ENCODE measurements at places on chromosomes 2 and 18.

- DNase-seq = no peak
These were observed 264.1 kb downstream of the EXOC6B start for GRCh38 chr2:72561621-72562318.

DNA sequence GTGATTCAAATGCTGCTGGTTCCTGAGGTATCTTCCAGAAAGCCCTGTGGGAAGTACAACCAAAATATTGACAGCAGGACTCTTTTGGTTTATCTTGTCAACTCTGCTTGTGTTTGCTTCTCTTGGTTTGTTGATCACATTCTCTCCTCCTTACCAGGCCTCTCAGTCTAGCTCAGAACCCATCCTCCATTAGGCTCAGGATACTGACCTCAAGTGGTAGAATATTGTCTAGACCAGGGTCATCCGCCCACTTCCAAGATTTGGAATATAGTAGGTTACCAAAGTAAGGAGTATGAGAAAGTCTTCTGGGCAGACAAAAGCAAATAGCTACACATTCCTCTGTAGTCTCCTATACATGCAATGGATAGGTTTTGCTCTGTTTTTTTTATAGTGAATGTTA, 56.6 kb downstream of the XIRP2 start:
- DNase-seq = no peak

GRCh38 chr18:6746386-6746960, 17.0 kb downstream of the ARHGAP28 start:
- no peak for DNase-seq

DNA sequence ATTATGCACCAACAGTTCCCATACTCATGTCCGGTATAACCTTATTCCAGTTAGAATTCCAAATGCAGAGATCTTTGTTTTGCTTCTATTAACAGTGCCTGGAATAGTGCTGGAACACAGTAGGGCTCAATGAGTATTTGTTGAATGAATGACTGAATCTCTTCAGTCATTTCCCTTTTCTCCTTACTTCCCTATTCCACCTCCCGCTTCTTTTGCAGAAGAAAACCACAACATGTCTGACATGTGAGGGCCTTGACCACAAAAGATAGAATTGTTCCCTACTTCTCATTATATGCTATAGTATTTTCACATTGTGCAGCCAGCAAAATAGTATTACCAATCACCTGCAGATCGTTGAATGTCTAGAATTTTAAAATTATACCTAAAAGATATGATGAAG, 19.5 kb upstream of the HNRNPLL start:
- DNase-seq = no peak

DNA sequence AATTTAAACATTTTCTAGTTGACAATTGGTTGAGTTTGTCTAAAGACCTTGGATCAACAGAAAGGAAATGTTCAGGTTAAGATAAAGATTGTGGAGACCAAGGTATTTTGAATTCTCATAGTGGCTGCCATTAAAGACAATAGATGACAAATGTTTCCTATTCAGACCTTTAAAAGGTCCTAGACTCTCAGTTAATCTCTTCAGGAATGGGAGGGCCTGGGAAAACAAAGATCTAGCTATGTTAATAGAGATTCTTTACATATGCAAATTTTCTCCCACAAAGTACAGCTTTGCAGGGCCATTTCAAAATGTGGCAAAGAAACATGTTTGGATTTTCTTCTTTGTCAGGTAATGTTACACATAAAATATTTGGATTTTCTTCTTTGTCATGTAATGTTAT, 403.9 kb downstream of the SPAG16 start:
- DNase-seq = no peak

- DNase-seq = no peak
These were observed 65.1 kb downstream of the EDAR start for GRCh38 chr2:108923736-108924579.

GRCh38 chr2:206031950-206032567, 53.9 kb downstream of the INO80D start:
- DNase-seq = no peak

GRCh38 chr2:12809526-12809925, 92.8 kb downstream of the TRIB2 start:
- DNase-seq = no peak

- DNase-seq = no peak
These were observed 3.6 kb upstream of the KYNU start for GRCh38 chr2:142873831-142874287.

- DNase-seq = no peak
These were observed 796.6 kb upstream of the ZEB2 start for GRCh38 chr2:145316496-145316895.

- peak; percentile 67 for DNase-seq
These were observed 419.6 kb upstream of the POU3F3 start for GRCh38 chr2:104434318-104434792.

DNA sequence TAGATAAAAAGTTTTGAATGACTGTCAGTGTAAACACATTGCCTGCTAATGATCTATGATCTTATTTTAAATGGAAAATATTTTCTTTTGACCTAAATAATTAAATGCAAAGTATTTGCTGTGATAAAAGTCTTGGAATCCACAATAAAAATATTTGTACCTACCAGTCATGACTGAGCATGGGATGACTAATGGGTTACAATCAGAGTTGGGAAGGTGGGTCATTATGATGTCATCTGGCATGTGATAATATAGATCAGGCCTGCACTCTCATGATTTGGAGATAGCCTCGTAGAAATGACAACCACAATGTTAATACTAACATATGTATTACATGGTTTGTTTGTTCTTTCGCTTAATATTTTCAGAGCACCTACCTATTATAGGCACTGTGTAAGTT, 848.8 kb upstream of the KLHL29 start:
- DNase-seq = no peak

- no peak for DNase-seq
These were observed 236.8 kb upstream of the ATP5MC3 start for GRCh38 chr2:175418224-175418835.

DNA sequence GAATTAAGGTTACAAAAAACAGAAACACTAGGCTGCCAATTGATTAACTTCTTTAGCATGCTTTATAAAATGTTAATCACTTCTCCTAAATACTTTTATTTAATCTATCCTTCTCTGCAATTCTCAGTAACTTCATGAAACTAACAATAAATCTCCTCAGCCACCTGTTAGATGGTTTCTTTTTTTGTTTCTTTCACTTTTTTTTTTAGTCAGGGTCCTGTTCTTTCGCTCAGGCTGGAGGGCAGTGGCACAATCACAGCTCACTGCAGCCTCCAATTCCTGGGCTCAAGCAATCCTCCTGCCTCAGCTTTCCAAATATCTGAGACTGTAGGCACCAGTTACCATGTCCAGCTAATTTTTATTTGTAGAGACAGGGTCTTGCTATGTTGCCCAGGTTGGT, 213.4 kb upstream of the STK17B start:
- no peak for DNase-seq

- DNase-seq = no peak
These were observed 231.5 kb downstream of the SLC8A1 start for GRCh38 chr2:40220177-40220925.

DNA sequence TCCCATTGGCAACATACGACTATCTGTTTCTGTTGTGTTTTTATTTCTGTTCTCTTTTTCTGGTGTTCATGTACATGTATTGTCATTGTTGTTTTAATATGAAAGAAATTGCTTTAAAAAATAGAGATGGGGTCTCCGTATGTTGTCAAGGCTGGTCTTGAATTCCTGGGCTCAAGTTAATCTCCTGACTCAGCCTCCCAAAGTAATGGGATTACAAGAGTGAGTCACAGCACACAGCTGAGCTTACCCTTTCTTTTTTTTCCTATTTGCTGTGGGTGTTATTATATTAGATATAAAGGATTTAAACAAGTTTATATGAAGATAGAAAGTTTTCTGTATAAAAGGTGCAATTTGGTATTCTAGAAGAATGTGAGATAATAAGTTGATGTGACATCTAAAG, 554.6 kb downstream of the DSC3 start:
- no peak for DNase-seq

DNA sequence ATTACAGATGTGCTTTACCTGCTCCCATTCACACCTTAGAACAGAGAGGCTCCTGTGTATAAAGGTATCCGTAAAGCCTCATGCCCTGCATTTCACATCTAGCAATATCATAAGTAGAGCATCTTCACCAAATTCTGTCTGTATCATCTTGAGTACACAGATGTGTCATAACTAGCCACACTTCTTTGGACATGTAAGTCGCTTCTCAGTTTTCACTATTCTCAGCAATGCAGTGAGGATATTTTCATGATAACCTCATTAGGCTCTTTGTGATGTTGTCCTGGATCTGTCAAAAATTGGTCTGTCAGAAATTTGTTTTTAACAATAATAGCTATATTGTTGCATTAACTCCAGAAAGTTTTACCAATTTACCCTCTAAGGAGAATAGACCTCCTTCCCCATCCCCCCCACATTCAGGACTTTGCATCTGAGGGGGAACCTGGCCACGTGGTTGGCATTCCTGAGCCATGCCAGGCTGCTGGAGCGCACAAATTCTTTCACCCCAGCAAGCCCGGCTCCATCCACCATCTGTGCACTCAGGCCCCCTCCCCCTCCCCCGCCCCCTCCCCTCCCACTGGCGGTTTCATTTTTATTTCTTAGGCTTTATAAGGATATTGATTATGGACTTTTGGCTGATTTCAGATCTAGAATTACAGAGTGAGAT, 34.1 kb downstream of the AGAP1 start:
- no peak for DNase-seq

DNA sequence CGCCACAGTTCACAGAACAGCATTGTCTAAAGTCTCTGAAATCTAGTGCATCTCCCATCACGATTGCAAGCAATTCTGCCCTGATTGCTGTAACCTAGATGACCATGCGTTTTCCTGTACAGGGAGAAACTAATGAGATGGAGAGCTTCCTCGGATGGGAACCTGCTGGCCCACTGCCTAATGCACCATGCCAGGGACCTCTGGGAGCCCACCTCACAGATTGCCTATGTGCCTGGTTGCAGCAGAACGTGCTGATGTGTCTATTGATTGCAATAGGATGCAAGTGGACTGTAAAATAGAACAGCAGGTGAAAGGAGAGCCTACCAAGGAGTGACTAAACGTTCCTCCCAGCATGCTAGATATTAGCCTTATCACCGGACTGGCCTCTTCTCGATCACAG, 141.0 kb upstream of the RAB12 start:
- no peak for DNase-seq

GRCh38 chr2:42182654-42183308, 13.6 kb downstream of the EML4 start:
- no peak for DNase-seq

DNA sequence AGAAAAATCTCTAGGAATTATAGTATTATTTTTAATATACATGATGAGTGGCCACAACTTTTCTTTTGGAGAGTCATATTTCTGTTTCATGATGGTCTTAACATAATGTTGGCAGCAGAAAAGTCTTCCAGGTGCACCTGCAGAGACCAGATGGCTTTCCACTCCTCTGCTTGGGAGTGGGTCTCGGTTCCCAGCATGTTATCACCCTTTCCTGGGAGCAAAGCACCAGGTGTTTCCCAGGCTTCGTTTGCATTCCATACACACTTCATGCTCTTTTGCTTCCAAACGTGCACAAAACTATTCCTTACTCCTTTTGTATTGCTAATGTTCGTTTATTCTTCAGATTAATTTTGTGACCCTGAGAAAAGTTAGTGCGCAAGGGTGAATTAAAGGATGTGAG, 305.2 kb downstream of the CDH2 start:
- DNase-seq = no peak

DNA sequence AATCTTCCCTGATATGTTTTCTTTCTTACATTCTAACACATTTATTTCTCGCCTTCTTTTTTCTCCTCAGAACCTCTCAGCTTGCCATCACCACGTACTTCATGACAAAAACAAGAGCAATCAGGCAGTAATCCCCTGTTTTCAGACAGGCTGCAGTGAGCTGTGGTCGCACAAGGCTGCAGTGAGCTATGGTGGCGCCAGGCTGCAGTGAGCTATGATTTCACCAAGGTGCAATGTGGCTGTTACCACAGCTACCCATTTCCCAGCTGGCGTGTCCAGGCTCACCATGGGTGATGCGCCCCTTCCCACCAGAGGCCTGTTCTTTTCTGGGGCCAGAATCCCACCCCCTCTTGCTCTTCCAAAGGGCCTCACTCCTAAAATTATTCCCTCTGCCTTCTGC, 25.8 kb downstream of the TCF23 start:
- no peak for DNase-seq

DNA sequence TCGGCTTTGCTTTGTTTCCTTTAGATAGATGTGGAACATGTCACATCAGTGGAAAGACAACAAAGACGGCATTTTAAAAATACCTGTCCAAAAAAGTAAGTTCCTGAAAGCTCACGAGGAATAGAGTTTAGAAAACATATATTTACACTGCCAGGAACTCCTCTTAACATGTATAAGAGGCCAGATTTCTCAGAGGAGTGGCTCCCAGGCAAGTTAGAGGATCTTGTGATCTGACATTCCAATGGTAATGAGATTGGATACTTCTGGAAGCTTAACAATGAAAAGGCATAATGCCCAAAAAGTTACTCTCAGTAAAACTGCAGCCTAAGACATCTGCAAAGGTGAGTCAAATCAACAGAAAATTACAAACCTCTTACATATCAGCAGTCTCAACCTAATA, 77.1 kb downstream of the CYRIA start:
- DNase-seq = no peak

DNA sequence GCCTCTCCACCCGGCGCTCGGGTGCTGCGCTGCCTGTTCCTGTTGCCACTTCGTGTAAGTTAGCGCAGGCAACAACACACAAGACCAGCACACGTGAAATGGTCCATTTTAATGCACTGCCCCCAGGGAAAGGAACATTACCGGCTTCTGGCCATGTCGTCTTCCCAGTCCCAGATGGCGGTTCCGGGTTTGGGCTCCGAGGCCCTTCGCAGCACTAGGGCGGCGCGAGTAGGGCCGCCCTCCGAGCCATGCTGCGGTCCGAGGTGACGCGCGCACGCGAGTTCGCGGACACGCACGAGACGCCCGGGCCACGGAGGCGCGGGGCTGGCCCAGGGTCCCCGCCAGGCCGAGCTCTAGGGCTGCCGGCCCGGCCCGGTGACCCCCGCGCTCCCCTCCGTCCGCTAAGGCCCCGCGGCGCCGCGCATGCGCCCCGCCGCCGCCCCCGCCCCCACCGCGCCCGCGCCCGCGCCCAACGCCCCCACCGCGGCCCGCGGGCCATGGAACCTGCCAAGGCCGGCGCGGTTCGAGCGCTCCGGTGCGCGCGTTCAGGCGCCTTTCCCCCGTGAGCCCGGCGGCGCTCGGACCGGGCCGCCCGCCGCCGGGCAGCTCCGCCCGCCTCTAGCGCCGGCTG, 367 bp upstream of the ZNF236 start:
- peak; percentile 91 for DNase-seq

GRCh38 chr18:75782204-75782603, 354.7 kb upstream of the SMIM21 start:
- DNase-seq = no peak

DNA sequence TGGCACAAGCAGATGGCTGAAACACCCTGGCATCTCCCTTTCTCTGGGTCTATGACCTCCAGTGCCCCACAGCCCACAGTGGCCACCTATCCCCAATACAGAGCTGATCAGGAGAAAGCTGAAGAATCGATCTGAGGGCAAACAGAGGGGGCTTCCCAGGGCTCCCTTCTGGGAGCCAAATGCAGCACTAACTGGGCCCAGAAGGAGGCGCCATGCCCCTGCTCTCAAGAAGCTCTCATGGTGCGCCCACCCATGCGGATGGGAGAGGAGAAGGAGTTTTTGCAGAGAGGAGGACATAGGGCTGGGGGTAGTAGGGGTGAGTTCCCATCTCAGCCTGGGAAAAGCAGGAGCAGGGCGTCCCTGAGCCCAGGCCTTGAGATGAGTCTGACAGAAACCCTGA, 787.3 kb upstream of the RAB6C start:
- no peak for DNase-seq
